ENCODE measurements at places on chromosomes 7 and 10.

DNA sequence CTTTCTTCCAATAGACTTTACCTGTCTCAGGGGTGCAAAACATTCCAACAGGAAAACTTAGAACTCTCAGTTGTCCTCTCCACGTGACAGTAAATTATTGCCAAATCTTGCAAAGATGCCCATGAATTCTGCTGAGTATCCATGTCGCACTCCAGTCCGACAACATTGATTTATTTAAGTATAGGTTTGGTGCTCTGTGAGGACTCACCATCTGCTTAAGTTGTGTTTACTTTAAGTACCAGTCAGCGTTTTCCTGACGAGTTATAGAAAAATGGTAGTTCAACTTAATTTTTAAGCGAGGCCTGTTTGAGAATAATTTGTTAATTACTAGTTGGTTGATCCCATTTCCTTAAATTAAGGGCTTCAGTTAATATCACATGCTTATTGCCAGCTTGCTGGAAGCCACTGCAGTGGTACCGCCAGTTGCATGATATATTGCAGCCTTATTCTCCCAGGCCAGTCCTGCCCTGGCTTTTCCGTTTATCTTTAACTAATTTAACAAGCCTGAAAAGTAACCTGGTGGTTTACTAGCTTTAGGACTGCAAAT is 27.8 kb downstream of the CREB5 start:
- DNase-seq: no peak

GRCh38 chr10:25257646-25258045 is 82.8 kb downstream of the GPR158 start:
- no peak for DNase-seq

- DNase-seq: peak; percentile 29
These were observed 30.2 kb upstream of the ARHGAP22 start for GRCh38 chr10:48634984-48635557.

- DNase-seq: no peak
These were observed 72.6 kb downstream of the AP3M1 start for GRCh38 chr10:74078037-74078436.

GRCh38 chr10:43627942-43628341 is 20.7 kb downstream of the ZNF32 start:
- DNase-seq: no peak

- no peak for DNase-seq
These were observed 45.5 kb downstream of the TNPO3 start for GRCh38 chr7:129009437-129009836.

- no peak for DNase-seq
These were observed 111.7 kb upstream of the COBL start for GRCh38 chr7:51428217-51428887.

DNA sequence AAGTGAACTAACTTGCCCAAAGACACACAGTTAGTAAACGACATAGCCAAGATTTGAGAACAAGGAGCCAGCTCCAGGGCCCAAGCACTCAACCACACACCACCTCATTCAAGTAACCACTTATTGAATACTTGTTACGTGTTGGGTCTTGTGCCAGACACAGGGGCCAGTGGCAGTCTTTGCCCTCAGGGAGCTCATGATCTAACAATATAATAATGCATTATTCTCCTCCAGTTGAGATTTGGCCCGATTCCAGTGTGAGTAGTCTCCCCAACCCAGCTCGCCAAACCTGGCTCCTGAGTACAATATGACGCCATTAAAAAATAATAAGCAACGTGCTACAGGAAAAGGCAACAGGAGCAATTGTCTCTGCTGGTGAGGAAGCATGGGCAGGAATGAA is 14.4 kb upstream of the STK17A start:
- DNase-seq: no peak

GRCh38 chr10:23186697-23187096 is 5.4 kb upstream of the PTF1A start:
- no peak for DNase-seq

DNA sequence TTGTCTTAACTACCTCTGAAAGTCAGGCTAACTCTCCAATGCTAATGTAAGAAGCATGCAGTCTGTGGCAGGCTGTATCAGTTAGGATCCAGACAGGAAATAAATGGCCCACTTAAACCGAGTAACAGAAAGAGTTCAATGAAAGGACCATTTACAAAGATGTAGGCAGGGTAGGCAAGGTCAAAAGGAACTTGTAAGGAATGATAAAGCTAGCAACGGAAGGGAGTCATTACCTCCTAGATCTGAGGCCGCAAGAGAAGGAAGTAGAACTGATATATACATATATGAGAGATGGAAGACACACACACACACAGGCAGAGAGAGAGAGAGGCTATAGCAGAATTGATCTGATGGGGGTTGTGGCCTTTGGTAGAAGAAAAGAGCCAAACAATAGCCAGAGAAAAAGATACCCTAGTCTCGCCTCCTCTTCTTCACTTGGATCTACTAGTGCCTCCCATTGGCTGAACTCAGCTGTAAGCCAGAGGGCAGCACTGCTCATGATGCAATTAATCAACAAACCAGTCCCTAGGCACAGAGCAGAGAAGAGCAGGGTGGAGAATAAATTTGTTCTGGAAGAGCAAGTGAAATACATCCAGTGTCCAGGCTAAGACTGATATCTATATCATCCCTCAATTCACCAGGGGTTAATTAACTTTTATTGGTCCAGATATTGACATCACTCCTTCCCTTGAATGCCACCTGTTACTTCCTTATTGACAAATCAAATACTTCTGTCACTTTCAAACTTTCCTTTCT is 91.2 kb downstream of the LSMEM1 start:
- no peak for DNase-seq

GRCh38 chr10:23448802-23449570 is 10.1 kb downstream of the OTUD1 start:
- DNase-seq: peak; percentile 75

- no peak for DNase-seq
These were observed 22.7 kb downstream of the CUL1 start for GRCh38 chr7:148721390-148721789.

DNA sequence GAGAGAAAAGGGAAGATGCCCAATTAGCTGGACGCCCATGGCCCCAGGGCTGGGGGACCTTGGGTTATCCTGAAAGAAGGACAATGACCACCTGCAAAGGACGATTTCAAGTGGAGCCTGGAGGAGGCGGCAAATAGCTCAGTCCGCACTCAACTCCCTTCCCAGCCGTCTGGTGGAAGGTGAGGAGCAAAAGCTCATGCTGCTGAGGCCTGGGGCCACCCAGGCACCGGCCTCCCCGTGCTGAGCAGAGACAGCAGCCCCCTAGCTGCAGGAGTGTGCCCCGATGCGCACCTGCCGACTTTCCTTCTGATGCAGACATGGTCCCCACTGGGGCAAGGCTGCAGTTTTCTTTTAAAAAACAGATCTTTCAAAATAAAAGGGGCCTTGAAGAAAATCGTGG is 7.9 kb downstream of the FAM20C start:
- DNase-seq: no peak

DNA sequence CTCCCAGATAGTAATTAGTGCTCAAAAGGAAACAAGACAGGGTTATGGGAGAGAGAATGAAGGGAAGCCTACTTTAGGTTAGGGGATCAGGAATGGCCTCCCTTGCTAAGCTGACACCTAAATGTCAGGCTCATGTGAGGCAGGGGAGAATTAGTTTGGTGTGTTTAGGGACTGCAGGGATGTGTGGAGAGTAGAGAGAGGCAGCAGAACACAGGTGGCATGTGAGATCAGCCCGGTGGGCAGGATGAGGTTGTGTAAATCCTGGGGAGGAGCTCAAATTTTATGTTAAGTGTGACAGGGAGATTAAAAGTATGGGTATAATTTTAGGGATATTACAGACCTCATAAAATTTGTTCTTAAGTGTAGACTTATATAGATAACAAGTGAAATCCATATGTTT is 56.2 kb upstream of the ZNF438 start:
- DNase-seq: no peak

DNA sequence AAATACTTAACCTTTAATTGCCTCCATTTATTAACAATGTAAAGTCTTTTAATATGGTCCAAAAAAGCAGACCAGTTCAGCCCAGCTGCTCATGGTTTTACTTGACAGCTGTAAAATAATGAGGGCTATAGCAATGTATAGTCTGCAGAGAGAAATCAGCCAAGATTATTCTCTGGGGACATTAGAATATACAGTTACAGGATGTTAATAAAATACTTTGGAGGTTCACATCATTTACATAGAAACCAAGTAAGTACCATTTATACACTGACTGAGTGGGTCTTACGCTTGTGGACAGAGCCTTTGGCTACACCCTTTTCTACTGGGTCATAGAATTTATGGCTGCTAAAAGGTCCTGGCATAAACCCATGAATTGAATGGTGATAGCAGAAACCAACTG is 340.7 kb upstream of the CELF2 start:
- DNase-seq: no peak

DNA sequence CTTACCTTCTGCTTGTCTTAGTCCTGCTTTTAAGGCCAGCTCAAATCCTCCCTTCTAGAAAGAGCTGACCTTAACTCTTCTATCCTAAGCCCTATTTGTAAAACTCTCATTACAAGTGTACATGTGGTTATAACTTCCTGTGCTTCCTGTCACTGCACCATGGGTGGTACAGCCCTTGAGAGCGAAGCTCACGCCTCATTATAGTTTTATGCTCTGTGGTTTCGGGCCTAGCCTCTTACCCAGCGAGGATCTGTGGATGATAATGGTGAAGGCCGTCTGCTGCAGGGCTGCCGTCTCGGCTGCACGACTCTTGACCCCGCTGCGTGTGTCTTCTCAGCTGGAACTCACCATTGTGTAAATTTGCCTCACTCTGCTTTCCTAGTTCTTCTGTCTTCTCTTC is 74.6 kb downstream of the CUL1 start:
- no peak for DNase-seq

DNA sequence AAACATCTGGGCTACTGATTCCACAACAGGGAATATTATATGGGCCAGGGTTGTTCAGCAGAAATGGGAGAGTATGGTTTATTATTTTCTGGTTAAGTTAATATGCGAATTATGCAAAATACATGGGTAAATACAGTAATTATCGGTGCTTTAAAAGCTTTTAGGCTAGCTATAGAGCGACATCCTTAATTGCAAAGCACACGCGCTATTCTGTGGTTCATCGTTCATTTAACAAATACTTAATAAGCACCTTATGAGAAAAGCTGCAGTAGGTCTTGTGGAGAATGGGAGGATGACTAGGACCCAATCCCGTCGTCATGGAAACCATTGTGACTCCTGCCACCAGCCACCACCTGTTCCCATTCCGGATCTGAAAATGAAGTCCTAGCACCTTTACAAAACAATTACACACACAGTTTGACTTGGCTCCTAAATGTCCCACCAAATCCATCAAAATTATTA is 623 bp upstream of the CEP41 start:
- no peak for DNase-seq

DNA sequence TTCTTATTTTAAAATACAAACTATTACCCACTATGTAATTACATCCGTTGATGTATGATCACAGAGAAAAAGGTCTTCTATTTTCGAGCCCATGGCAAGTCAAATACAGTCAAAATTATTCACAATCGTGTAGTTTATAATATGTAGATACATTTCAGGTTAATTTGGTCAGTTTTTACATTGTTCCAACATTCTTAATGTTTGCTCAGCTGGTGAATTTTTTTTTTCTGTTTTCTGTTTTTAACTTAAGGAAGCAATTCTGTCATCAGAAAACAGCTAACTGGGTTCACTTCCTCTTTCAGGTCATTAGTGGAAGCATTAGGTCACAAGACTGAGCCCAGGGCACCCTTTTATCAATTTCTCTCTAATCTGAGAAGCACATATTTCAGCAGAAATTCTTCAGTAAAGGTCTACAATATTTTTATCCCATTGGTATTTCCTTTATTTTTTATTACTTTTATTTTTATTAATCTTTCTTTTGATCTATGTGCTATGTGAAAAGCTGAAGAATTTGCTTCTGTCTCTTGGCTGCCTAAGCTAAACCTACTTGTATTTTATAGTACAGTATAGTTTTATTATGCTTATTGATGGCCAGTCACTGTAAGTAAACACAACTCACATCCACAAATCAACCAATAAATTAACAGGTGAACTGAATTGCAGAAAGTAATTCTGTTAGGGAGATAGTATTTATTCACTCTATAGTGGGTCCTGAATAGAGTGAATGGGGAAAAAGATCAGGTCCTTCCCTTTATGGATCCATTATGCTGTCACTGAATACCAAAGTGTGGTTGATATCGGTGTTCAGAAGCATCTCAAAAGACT is 84.6 kb downstream of the ICA1 start:
- DNase-seq: peak; percentile 91

DNA sequence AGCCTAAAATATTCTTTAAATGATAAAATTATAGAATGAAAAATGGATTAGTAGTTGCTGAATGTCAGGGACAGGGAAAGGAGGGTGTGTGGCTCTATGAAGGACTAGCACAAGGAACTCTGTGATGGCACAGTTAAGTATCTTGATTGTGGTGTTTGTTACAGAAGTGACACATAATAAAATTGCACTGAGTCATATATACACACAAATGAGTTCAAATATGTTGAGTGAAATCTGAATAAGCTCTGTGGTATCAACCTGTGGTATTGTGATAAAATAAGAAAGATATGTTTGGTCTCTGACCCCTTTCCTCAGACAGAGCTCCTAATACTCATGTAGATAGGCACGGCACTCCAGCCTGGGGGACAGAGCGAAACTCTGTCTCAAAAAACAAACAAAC is 181.5 kb upstream of the TRIM24 start:
- no peak for DNase-seq
